RCC 7860 (cell line): ENCODE measurements at places on chromosomes 1 and 21.

DNA sequence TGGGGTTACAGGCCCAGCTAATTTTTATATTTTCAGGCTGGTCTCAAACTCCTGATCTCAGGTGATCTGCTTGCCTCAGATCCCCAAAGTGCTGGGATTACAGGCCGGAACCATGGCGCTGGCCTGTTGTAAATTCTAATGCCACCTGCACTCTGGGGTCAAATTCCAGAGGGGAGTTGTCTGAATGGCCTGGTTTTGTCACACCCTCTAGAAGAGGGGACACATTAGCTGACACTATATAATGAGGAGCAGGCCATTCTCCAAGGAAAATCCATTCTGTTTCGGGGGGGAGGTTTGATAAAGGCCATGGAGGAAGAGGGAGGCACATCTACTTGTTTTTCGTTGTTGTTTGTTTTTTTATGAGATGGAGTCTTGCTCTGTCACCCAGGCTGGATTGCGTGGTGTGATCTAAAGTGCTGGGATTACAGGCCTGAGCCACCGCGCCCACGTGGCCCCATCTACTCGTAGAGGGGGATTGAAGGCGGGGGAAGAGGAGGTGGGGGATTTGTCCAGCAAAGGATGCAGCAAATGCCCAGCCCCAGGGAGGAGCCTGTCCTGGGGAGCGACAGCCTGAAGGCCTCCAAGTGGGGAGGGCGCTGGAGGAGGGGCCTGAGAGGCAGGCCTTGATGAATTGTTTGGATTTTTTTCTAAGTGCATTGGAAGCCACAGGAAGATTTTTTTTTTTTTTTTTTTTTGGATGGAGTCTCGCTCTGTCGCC is 78.4 kb upstream of the SLC45A1 start:
- DNase-seq: no peak

GRCh38 chr1:16438516-16438915 is 1.3 kb upstream of the SPATA21 start:
- DNase-seq: no peak

- DNase-seq: no peak
These were observed 14.1 kb downstream of the RPL5 start for GRCh38 chr1:92845908-92846307.

GRCh38 chr1:67957066-67957465 is 93.4 kb downstream of the DIRAS3 start:
- DNase-seq: no peak

DNA sequence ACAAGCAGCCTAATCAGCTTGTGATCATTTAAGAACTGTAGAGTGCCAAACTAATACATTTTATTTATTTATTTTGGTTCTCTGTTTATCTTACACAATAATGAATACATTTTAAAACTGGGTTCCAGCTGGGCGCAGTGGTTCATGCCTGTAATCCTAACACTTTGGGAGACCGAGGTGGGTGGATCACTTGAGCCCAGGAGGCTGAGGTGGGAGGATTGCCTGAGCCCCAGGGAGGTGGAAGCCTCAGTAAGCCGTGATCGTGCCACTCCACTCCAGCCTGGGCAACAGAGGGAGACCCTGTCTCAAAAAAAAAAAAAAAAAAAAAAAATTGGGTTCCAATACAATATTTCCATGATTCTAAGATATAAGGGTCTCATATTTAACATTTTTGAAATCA is 9.2 kb downstream of the FBXO28 start:
- DNase-seq: no peak

- no peak for DNase-seq
These were observed 15.4 kb downstream of the ACTRT2 start for GRCh38 chr1:3036447-3037280.
